ENCODE measurements at places on chromosomes 5 and 9. TPM values are rescaled to one million over a fixed set of nuclear protein-coding genes. Genes with fewer than 3 reads are reported as not detected.

GRCh38 chr5:109016300-109016699, 268.6 kb downstream of the FER start:
- H3K27me3 ChIP-seq: no peaks in the 10 kb centered on the region
- no peak for DNase-seq
- no peak overlapping the region for H3K4me3 ChIP-seq
- no peaks in the 10 kb centered on the region for H3K4me1 ChIP-seq
- no peak overlapping the region for H3K27ac ChIP-seq

The PRR16 gene
- total RNA-seq: not detected

The UBE2QL1 gene
- not detected for total RNA-seq

DNA sequence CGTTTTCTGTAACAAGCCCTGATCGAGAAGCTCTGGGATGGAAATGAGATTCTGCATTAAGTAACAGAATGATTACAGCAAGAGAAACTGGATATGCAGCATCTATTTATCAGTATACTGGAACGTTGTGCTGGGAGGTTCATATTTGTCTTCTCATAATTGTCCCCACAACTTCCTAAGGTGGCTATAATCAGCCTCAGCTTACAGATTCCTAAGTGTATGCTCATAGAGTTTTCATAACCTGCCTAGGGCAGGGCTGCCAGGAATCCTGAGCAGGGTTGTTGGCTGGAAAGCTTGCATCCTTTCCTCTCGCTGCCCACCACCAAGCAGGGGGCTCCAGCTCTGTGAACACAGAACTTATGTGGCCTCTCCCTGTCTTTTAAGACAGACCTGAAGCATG, 70.2 kb downstream of the FNBP1 start:
- no peak overlapping the region for H3K4me3 ChIP-seq
- H3K4me1 ChIP-seq: no peaks in the 10 kb centered on the region
- no peak for DNase-seq
- no peaks in the 10 kb centered on the region for H3K27me3 ChIP-seq

DNA sequence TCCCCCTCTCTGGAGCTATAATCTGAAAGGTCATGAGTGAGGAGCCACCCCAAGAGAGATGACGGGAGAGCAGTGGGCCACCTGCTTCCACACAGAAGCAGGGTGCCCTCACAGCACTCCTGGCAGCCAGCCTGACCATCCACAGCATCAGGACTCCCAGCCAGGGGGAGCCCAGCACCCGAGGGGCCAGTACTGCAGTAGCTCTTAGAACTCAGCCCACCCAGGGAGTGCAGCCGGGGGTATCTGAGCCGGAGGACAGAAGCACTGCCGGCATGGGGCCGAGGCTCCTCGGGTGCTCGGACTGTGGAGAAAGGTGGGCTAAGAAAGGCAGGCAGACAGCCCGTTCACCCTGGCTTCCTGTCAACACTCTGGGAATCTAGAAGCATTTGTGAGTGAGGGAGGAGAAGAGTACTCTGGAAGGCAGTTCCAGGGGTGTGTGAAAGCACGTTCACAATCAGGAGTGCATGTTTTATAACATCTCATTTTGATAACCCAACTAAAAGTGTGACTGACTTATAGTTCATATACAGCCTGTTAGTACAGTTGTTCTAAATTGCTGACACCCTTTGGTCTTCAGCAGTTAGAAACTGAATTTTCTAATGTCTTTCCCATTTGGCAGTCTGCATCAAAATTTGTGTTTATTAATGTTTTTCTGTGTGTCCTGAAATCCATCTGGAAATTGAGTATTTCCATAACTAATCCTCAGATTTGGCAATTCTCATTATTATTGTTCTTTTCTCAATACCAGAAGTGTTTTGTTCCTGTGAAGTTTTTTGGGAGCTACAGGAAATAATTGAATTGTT, 25.9 kb upstream of the ASPN start:
- no peaks in the 10 kb centered on the region for H3K36me3 ChIP-seq
- H3K4me3 ChIP-seq: no peak overlapping the region
- no peaks in the 10 kb centered on the region for H3K27me3 ChIP-seq
- H3K4me1 ChIP-seq: peaks cover 17% of the 10 kb centered on the region

The RLN2 gene
- total RNA-seq: not detected

DNA sequence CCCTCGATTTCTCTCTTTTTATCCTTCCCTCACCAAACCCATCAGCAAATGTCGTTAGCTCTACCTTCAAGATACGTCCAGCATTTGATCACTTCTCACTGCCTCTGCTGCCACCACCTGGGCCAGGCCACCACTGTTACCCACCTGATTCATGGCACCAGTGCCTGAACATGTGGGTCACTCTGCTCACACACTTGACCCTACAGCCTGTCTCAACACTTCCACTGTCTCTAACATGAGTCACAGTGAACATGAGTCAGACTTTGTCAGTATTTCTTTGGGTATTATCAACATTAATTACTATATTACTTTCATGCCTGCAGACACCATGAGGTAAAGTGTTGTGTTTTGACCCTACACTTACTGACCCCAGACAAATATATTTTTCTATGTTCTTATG, 19.6 kb downstream of the SLC24A2 start:
- no peaks in the 10 kb centered on the region for H3K27me3 ChIP-seq
- no peak overlapping the region for H3K4me3 ChIP-seq
- H3K4me1 ChIP-seq: no peaks in the 10 kb centered on the region
- no peaks in the 10 kb centered on the region for H3K36me3 ChIP-seq
- H3K27ac ChIP-seq: no peak overlapping the region

DNA sequence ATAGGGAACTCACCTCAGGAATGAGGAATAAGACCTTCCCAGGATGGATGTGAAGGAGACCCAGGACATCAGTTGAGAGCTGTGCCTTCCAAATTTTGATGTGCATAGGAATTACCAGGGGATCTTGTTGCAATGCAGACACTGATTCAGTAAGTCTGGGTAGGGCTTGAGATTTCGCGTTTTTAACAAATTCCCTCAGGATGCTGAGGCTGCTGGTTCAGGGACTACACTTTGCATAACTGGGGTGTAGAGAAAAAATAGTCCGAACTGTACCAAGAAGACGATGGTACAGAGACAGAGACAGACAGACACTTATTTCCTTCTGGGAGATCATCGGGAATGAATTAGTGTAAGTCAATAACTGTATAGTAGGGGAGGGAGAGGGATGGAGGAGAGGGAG, 82.3 kb upstream of the FREM1 start:
- H3K27me3 ChIP-seq: no peaks in the 10 kb centered on the region
- H3K4me3 ChIP-seq: peak overlapping the region; percentile 44
- peaks cover 8% of the 10 kb centered on the region for H3K4me1 ChIP-seq
- H3K36me3 ChIP-seq: no peaks in the 10 kb centered on the region

The LCN12 gene
- not detected for total RNA-seq

The MEIKIN gene
- not detected for total RNA-seq

- H3K27me3 ChIP-seq: no peaks in the 10 kb centered on the region
- no peak overlapping the region for H3K27ac ChIP-seq
- H3K4me3 ChIP-seq: no peak overlapping the region
Observed at GRCh38 chr5:31574772-31575171, 42.7 kb downstream of the C5orf22 start.

GRCh38 chr5:160799184-160799583, 52.8 kb downstream of the ATP10B start:
- H3K4me3 ChIP-seq: no peak overlapping the region
- peaks cover 5% of the 10 kb centered on the region for H3K4me1 ChIP-seq
- no peak for DNase-seq
- no peaks in the 10 kb centered on the region for H3K27me3 ChIP-seq
